CD4-positive, alpha-beta T cell treated with Interferon gamma for 1 hour (primary cell): ENCODE measurements at places on chromosomes 12 and 14.
A peak's percentile ranks its signal among the peaks of the same experiment; 100 is the strongest.

DNA sequence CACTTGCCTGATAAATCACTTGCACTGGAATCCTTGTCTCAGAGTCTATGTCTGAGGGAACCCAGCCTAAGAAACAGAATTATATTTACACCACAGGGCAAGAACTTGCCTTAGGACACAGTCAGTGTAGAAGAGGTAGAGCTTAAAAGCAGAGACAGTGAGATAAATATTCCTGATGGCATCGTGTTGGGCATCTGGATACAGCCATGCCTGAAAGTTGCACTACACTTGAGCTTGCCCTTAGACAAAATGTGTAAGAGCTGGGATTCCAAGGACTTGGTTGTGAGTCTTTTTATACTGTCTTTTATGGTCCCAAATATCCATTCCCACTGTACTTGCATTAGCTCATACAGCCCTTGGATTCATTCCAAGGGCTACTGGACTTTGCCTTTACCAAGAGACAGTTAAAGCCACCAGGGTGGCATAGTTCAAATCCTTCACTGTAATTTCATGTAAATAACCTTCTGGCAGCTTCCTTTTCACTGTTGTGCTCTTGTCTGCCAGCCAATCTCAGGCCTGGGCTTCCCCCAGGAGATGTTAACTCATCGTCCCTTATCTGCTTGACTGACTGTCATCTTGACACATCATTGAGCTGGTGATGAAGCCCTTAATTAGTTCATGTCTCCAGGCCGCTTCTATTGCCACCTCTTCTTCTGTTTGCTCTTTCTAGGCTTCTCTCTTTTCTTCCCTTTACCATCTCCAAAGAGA is 577.9 kb upstream of the TBX3 start:
- DNase-seq, result no peak

DNA sequence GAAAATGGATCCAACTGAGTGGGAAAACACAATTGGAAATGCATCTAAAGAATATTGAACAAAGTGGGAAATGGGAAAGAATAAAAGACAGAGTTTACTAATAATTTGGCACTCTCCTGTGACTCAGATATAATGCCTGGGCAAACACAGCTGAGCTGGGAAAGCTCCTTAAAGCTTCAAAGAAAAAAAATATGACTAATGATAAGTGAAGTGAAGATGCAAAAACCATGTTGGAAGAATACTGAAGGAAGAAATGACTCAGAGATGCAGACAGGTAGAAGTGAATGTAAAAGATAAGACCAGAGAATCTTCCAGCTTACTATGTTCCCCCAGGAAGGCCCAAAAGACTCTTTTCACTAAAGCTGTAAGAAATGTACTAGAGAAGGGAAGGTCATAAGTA is 62.4 kb upstream of the FOXG1 start:
- DNase-seq, result no peak

GRCh38 chr12:56086608-56087007 is 6.6 kb downstream of the ERBB3 start:
- no peak for DNase-seq

- DNase-seq, result no peak
These were observed 18.2 kb downstream of the CEP128 start for GRCh38 chr14:80923368-80923767.

GRCh38 chr12:19642345-19642744 is 203.1 kb downstream of the AEBP2 start:
- no peak for DNase-seq

DNA sequence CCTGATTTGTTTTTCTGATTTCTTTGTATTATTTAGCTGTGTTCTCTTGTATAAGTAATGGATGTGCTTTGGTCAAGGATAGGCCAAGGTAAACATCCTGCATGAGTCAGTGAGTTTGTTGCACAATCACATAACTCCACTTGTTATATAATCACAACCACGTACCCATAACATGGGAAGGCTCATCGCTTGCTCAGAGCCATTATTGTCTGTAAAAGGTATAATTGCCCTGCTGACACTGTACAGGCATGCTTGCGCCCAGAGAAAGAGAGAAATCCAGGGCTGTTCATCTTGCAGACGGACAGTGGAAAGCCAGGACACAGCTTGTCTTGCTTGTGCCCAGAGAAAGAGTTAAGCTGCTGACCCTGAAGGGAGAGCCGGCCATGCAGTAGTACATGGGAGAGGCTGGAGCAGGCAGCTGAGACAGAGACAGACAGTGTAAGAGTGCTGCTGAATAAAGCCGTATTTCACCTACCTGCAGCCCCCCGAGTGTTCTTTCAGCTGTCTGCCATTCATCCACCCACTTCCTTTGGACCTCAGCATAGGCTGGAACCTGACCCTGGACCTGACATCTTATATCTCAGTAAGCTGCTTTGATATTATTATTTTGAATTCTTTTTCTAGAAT is 174.7 kb upstream of the DAAM1 start:
- no peak for DNase-seq

- DNase-seq, result no peak
These were observed 448.1 kb downstream of the KCNH5 start for GRCh38 chr14:62597143-62597542.

DNA sequence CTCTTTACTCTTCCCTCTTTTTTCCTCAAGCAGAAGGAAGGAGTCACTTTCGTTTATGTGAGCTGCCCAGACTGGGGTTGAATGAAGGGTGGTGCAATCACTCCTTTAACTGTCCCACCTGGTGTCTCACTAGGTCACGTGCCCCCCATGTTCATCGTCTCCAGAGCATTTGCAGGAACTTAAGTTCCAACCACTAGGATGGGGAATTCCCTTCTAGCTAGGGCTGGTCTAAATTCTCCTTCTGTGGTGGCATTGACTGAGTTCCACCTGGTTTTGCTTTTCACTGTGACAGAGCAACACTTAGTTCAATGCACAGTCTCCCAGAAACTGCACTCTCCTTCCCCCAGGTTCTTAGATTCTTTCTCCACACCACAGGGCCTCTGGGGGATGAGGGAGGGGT is 9.5 kb downstream of the FANCM start:
- DNase-seq, result no peak

DNA sequence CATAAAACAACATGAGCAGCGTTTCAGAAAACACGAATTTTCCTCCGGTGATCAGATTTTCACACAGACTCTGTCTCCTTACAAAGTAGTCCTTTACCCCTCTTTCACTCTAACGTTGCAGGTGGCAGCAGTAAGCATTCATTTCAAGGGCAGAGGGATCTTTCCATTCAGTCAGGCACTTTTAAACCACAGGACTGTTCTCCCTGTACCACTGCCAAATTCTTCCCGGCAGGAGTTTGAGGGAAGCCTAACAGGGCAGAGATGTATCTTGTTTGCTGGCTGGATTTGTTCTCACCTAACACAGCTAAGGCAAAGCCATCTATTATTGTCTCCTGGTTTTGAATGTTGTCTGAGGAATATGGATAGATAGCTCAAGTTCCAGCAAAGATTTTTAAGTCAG is 1187.3 kb upstream of the SEL1L start:
- no peak for DNase-seq

GRCh38 chr12:47988073-47989022 is 15.9 kb downstream of the COL2A1 start:
- no peak for DNase-seq

- no peak for DNase-seq
These were observed 572.0 kb upstream of the ATP2B1 start for GRCh38 chr12:90280564-90281058.

- no peak for DNase-seq
These were observed 21.5 kb downstream of the ALDH2 start for GRCh38 chr12:111788178-111788654.

DNA sequence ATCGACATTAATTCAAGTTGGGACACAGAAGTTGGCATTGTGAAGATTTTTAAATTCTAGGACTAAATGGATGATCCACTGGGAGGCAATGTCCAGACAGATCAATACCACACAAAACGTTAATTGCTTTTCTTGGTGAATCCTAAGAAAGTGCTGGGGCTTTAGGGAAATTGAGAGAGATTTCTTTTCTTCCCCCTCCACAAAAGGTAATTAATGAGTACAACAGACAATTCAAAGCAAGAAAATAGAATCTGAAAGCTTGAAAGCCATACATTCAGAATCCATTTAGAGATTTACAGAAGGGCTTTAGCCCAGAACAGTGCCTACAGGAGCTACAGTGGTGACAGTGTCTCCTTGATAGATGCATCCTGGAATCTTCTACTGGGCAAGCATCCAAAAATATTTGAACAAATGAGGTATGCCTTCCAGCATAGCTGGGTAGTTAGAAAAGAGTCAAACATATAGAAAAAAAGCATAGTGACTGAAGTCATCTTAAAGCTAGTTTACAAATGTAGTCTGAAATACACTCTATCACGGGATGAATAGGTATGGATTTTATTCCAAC is 718.1 kb downstream of the DIO2 start:
- DNase-seq, result no peak

DNA sequence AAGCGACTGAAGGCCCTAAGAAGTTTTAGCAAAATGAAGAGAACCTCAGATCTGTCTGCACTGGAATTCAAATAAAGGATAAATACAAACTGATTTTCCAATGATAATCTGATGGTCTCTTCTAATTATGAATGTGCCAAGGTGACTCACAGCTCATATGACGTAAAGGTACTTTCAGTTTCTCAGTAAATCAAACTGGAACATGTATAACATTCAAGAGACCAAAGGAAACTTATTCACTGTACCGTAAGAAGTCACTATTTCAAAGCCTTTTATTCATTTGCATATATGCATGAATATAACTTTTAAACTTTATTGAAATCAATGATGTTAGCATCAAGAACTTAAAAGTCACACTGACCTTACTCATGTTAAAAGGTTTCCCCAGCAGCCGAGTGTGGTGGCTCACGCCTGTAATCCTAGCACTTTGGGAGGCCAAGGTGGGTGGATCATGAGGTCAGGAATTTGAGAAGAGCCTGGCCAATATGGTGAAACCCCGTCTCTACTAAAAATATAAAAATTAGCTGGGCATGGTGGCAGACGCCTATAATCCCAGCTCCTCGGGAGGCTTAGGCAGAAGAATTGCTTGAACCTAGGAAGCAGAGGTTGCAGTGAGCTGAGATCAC is 52.2 kb downstream of the ATXN2 start:
- no peak for DNase-seq

DNA sequence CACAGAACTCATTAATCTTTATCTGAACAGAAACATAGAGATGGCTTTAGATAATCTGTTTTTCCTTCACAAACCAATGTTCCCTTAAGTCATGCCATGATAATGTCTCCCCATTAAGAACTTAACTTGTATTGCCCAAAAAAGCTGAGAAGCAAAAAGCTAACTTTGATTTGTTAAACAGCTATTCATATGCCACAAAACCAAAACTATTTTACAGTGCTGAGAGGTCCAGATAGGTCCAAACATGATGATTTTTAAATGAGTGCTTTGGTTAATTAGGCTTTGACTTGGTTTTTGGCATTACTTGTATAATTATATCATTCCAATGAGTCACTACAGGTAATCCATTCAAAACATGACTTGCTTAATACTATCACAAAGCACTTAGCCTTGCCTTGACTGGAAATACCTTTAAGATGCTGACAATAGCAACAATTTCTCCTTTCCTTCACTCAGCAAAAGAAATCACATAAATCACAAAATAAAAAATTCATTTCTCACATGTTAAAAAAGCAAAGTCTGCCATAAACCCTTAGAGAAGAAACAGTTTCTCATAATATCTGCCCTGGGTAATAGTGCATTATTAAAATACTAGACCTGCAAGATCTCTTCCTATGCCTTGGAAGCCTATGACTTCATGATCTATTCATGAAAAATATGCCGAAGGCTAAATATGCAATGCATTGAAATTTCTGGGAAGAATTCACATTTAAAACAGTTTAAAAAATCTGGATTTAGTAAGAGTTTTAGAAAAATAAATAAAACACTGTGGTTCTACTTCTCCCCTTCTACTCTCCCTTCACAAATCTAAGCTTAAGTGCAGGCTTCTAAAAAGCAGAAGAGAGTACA is 52.0 kb upstream of the SAV1 start:
- DNase-seq, result no peak

DNA sequence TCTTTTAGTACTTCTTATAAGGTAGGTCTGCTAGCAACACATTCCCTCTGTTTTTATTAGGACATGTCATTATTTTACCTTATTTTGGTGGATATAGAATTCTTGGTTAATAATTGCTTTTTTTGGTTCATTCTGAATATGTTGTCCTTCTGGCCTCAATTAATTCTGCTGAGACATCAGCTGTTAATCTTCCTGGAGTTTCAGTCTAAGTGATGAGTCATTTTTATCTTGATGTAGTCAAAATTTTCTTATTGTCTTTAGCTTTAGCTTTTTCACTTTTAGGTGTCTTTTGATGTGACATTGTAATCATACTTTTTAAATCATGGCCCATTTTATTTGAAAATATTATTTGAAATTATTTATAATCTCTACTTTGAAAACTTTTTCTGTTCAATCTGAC is 104.9 kb upstream of the PMCH start:
- no peak for DNase-seq

DNA sequence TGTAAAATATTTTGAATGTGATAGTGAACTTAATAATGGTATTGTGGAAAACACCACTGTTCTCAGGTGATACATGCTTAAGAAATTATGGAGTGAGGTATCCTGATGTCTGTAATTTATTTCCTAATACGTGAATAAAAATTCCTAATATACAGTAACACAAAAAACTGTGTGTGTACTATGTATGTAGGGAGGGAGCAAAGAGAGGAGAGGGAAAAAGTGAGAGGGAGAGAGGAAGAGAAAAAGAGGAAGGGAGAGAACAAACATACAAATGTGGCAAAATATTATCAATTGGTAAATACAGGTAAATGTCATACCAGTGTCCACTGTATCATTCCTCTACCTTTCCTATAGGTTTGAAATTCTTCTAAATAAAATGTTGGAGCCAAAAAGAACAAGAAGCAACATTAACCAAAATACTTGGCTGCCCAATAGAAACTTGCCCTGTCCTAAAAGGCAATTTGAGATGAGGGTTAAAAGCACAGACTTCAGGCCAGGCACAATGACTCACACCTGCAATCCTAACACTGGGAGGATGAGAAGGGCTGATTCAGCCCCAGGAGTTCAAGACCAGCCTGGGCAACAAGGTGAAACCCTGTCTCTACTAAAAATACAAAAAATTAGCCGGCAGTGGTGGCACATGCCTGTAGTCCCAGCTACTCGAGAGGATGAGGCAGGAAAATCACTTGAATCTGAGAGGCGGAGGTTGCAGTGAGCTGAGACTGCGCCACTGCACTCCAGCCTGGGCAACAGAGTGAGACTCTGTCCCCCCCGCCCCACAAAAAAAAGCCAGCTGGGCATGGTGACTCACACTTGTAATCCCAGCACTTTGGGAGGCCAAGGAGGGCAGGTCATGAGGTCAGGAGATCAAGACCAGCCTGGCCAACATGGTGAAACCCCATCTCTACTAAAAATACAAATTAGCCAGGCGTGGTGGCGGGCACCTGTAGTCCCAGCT is 14.5 kb downstream of the R3HDM2 start:
- no peak for DNase-seq

- peak; percentile 13 for DNase-seq
These were observed 187.9 kb downstream of the EPS8 start for GRCh38 chr12:15601210-15601800.

DNA sequence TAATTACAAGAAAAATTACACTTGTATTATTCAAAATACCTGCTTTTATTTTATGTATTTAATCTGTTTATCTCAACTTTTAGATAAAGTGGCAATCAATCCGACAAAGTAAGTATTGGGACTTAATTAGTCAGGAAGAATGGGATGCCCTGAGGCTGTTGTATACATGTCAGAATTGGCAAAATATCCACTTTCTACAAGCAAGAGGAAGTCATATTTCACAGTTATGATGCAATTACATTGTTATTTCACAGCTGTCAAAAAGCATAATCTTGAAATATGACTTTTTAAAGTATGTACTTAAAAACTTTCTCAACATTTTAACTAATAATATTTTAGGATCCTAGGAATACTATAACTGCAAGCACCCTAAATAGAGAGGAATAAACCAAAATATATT is 357.1 kb upstream of the MGAT4C start:
- DNase-seq, result no peak
